ENCODE measurements at places on chromosomes 13 and 19.

DNA sequence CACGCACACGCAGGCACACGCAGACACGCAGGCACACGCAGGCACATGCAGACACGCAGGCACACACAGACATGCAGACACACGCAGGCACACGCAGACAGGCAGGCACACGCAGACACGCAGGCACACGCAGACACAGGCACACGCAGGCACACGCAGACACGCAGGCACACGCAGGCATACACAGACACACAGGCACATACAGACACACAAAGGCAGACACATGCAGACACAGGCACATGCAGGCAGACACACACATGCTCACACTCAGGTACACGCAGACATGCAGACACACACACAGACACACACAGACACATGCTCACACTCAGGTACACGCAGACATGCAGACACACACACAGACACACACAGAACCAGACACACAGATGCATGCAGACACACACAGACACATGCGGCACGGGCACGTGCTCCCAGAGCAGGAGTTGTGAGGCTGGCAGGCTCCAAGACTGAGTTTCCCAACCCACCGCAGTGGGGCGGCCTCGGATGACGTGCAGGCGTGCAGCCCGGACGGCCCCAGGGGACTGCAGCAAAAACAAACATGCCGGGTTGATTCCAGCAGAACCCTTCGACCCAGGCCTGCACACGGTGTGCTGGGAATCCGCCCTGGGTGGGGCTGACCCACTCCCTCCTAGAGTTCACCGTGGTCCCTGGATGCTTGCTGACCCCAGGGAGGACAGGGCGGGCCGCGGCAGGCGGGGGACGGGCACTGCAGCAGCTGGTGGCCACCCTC is 100.0 kb downstream of the GADD45B start:
- DNase-seq, result peak; percentile 41

GRCh38 chr19:36256853-36257519 is 42.1 kb downstream of the ZNF146 start:
- no peak for DNase-seq

- DNase-seq, result peak; percentile 74
These were observed 9.9 kb downstream of the RANBP3 start for GRCh38 chr19:5967994-5968430.

DNA sequence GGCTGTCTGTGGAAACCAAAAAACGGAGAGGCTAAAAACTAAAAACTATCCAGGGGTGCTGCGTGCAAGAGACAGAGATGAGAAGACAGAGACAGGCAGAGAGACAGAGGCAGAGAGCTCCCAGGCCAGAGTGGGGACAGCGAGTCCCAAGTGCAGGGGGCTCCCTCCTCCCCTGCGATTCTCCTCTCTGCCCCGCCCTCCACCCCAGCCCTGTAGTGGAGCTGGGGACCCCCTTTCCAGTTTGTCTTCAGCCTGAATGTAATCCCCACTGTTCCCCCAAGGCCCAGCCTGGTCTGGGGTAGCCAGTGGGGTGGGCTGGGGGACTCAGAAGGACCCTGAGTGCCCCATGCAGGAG is 2.0 kb downstream of the NFIC start:
- DNase-seq, result no peak

GRCh38 chr13:40340368-40341095 is 325.9 kb downstream of the FOXO1 start:
- no peak for DNase-seq

DNA sequence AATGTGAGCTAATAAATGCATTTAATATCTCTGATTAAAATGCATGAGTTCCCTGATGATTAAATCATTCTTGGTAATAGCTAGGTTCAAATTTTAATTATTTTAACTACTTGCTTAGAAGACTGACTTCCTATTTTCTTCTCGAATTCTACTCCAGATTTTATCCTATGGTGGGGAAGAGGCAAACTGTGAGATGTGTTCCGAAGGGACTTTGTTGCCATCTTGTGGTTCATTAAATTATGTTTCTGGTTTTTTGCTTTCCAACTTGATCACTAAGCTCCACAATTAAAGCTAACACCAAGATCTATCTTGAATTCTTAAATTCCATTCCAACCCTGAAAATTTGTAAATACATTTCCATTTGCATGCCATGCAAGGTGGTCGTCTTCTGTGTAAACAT is 538.4 kb upstream of the PCDH20 start:
- no peak for DNase-seq
